Activated CD4-positive, CD25-positive, alpha-beta regulatory T cell treated with anti-CD3 and anti-CD28 coated beads, Interleukin-2, amount 50 U/mL, for 24 hours (primary cell): ENCODE measurements at places on chromosomes 7 and 10.

- ATAC-seq: no peak
Observed at GRCh38 chr10:44234483-44234875, 150.4 kb downstream of the CXCL12 start.

- no peak for ATAC-seq
Observed at GRCh38 chr10:60444494-60445064, 54.9 kb upstream of the ANK3 start.

DNA sequence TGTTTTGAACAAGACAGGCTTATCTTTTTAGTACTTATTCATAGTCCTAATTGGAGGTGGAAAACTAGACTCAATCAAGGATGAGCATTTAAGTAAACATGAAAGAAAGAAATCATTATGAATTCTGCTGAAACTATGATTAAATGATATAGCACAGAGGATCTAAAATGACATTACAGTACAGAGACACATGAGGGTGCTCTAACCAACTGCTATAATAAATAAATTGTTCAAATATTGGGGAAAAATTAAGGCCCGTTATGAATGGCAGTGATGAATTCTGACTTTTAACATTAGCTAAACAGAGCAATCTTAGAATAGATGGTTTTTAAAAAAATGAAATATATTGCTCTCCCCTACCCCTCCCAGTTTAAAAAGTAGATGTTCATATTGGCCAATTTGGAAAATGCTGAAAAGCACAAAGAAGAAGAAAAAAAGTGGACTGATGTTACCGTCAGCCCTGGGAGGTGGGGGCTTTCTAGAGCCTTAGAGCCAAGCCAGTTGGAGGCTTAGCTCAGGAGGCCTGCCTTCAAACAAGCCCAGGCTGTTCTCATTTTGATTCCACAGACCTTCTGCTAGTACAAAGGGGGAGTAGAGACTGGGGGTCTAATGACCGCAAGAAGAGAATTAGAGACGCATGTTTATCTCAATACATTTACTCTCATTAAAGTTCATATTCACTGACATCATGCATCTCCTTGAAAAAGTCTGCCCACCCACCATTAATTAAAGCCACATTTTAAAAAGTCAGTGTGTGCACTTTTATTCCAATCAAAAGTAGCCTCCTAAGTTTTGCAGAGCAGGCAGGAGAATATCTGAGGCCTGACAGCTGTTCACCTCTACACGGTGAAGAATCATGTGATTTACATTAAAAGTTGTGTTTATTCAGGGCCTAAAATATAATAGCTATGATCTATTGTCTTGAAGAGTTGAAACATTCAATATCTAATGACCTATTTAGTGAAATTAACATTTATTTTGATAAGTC is 10.0 kb downstream of the WNT2 start:
- ATAC-seq: no peak

GRCh38 chr10:69464801-69465401 is 13.6 kb downstream of the TSPAN15 start:
- no peak for ATAC-seq
